Activated CD8-positive, alpha-beta memory T cell treated with anti-CD3 and anti-CD28 coated beads for 1 hour (primary cell): ENCODE measurements at places on chromosomes 7 and 10.
A peak's percentile ranks its signal among the peaks of the same experiment; 100 is the strongest.

- no peak for DNase-seq
Observed at GRCh38 chr10:100897976-100898375, 14.8 kb upstream of the SLF2 start.

DNA sequence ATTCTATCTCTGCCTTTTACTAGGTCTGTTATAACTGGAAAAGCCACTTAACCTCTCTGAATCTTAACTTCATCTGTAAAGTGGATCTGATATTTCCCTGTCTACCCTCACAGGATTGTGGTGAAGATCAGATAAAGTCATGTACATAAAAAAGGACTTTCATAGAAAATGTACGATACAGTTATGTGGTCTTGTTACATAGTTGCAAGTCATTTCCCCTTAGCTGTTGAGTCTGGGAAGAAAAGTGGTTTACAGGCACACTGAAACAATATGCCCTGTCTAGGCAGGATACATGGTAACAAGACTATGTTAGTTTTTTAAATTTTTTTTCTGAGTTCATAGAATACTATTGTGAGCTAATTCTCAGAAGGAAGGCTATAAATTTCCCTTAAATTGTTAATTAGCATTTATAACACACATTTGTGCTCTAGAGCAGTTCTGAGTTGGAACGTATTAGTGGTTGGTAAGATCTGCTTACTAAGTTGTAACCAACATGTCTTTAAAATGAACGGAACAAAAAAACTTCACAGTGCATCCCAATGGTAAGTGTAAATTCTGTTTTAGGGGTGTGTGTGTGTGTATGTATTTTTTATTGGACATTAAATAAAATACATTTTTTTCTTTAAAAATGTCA is 7.1 kb upstream of the GSTO1 start:
- DNase-seq = no peak

GRCh38 chr7:156152390-156152789 is 340.1 kb upstream of the SHH start:
- no peak for DNase-seq

DNA sequence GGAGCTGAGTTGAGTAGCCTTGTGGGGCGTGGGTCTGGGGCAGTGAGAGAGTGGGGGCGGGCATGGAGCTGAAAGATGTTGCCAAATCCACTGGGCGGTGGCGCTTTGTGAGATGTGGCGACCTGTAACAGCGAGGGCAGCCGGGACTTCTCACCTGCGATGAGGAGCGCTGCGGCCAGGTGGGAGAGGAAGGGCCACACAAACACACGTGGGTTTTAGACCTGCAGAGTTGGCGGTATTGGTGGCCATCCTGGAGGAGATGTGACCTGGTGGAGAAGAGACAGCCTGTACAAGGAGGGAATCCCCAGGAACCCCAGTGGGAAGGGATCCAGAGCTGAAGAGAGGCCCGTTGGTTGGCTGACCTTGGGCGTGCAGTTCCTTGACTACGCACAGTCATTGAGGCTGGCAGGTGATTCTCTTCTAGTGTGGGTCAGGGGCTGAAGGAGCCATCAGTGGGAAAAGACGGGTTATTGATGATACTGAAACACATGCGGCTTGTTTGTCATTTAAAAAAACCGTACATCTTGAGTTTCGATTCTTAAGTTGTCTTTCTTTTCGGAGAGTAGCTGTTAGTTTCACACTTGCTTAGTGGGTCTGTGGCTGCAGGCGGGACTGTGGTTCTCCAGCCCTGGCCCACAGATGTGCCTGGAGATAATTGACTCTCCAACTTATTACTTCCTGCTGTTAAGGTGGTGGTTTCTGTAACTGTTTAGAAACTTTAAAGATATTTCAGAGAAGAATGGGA is 2.4 kb downstream of the CHST12 start:
- peak; percentile 30 for DNase-seq

DNA sequence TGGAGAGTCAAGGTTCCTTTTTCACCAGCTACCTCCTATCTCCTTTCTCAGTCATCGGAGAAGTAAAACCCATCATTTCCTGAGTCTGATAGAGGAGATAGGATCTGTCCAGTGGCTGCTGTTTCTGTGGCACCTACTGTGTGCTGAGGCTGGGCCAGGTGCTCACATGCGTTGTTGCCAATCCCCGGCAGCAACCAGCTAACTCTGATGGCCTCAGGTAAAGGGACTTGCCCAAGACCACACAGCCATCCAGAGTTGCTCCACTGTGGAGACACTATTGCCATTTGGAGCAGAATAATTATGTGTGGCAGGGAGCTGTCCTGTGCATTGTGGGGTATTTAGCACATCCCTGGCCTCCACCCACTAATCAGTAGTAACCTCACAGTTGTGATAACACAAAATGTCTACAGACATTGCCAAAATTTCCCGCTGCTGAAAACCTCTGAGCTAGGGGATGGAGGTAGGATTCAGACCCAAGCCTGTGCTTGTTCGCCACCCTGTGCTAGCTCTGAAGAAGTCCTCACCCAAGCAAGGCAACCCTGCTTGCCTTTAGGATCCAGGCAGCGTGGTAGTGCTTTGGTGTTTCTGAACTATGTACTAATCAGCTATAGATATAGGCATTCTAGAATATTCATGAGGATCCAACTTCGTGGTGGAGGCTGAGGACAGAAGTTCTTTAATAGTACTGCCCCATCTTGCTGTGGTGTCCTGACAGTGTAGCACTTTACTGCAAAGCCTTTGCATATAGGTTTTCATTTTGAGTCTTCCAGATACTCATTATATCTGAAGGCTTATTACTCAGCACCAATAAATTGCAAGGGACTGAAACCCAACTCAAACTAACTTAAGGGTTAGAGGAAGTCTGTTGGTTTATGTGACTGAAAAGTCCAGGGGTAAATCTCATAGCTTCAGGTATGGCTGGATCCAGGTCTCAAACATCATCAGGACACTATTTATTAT is 164.6 kb downstream of the GRK5 start:
- DNase-seq = no peak

GRCh38 chr10:79399223-79399831 is 46.1 kb downstream of the ZCCHC24 start:
- no peak for DNase-seq

- no peak for DNase-seq
Observed at GRCh38 chr7:129489491-129489890, 12.8 kb upstream of the SMKR1 start.

GRCh38 chr10:133142523-133143199 is 17.4 kb upstream of the KNDC1 start:
- no peak for DNase-seq

GRCh38 chr7:28112467-28112866 is 68.1 kb downstream of the JAZF1 start:
- DNase-seq = no peak

DNA sequence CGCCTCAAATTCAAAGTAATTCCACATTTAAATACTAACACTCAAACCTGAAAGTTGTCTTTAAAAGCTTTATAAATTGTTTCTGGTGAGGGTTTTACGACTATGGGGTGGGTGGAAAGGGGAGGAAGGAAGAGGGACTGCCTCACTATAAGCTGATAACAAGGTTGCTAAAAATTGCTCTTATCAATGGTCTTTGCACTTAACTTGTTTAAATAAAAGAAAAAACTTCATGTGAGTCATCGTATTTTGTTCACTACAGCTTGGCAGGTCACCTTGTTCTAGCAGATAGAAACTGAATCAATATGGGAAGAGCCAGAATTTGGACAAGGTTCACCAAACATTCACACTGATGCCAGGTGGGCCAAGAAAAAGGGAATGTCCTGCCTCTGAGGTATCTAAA is 129.2 kb downstream of the TES start:
- DNase-seq = no peak

- DNase-seq = no peak
Observed at GRCh38 chr10:1043532-1043995, 5.4 kb downstream of the IDI1 start.

- no peak for DNase-seq
Observed at GRCh38 chr10:18144928-18145327, 4.7 kb downstream of the CACNB2 start.

DNA sequence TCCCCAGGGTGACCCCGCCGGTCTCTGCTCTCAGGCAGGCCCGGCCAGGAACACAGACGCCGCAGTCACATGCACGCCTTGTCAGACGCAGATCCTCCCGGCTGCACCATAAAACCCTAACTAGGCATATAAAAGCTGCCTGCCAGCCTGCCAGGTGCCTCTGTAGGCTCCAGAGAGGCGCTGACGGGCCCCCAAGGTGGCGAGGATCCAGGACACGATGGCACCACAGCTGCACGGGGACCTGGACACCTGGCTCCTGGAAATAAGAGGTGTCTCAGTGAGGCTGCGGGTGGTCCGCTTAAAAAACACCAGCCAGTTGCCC is 21.9 kb upstream of the GDF10 start:
- no peak for DNase-seq

- no peak for DNase-seq
Observed at GRCh38 chr10:70782746-70783680, 2.2 kb downstream of the TBATA start.

DNA sequence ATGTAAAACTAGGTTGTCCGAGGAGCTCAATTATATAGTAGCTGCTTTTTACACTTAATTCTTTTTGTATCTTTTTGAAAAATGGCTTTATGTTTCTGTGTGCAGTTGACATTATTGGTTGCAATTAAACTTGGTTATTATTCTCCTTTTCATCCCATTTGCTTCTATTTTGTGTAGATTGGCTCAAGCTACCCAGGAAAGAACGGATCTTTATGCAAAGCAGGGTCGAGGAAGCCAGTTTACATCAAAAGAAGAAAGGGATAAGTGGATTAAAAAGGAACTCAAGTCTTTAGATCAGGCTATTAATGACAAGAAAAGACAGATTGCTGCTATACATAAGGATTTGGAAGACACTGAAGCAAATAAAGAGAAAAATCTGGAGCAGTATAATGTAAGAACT is 16.5 kb downstream of the SMC3 start:
- DNase-seq = no peak

DNA sequence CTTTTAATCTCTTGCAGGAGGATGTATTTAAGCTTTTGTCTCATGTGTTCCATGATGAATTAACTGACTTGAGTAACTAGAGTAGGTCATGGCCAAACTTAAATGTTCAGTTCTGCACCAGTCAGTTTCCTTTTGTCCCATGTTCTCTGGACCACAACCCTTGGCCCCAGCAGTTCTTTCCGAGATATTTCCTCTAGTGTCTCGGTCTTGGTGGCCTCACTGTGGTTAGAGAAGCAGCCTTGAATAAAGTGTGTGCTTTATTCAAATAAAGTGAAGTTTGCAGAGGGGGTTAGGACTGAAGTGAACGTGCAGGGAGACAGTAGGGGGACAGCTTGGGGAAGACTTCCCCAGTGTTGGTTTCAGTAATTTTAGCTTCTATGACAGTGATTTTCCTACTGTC is 9.3 kb downstream of the ZNF212 start:
- no peak for DNase-seq

GRCh38 chr10:120643351-120643750 is 186.3 kb downstream of the PLPP4 start:
- DNase-seq = no peak

GRCh38 chr7:18700147-18700546 is 204.6 kb downstream of the HDAC9 start:
- DNase-seq = no peak

DNA sequence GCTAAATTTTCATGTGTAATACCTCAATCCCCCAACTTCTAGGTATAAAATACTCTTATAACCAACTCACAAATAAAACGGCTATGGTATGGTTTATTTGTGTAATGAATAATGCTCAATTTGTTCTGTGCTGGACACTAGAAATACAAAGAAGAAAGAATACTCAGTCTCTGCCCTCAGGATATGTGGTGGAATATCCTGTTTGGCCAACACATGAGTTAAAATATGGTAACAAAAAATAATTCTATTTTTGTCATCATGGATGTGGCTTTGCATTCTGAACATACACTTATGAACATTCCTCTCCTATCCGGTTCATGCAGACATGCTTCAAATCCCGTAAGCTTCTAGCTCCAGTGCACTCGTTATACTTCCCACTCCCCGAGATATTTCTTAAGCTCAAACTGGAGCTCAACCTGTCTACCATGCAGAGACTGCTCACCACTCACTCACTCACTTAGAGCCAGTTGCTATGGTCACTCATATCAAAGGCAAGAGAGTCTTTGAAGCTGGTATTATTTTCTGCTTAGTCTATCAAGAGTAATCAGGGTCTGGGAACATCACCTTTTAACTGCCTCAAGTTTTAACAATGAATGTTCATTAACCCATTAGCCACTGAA is 53.8 kb upstream of the SLC16A12 start:
- no peak for DNase-seq

GRCh38 chr7:46723742-46724141 is 802.7 kb upstream of the IGFBP3 start:
- no peak for DNase-seq

GRCh38 chr10:70432561-70433263 is 8.8 kb downstream of the NODAL start:
- no peak for DNase-seq

- no peak for DNase-seq
Observed at GRCh38 chr7:85883-86515, 106.4 kb upstream of the FAM20C start.

DNA sequence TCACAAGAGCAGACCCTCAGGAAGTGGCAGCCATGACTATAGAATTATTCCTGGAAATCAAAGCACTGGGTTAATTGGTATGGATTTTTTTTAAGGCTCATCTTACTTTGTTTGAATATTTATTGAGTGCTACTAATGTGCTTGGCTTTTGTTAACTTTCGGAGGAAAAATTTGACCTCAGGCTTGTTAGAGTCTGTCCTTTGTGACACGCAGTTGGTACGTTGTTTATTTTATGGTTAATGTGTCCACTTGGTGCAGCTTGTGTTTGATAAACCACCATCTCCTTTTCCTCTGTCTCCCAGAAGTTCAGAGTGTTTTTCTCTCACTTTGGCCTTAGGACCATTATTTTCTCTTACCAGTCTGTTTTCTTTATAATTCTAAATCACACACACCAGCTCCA is 268.6 kb downstream of the SDK1 start:
- no peak for DNase-seq

DNA sequence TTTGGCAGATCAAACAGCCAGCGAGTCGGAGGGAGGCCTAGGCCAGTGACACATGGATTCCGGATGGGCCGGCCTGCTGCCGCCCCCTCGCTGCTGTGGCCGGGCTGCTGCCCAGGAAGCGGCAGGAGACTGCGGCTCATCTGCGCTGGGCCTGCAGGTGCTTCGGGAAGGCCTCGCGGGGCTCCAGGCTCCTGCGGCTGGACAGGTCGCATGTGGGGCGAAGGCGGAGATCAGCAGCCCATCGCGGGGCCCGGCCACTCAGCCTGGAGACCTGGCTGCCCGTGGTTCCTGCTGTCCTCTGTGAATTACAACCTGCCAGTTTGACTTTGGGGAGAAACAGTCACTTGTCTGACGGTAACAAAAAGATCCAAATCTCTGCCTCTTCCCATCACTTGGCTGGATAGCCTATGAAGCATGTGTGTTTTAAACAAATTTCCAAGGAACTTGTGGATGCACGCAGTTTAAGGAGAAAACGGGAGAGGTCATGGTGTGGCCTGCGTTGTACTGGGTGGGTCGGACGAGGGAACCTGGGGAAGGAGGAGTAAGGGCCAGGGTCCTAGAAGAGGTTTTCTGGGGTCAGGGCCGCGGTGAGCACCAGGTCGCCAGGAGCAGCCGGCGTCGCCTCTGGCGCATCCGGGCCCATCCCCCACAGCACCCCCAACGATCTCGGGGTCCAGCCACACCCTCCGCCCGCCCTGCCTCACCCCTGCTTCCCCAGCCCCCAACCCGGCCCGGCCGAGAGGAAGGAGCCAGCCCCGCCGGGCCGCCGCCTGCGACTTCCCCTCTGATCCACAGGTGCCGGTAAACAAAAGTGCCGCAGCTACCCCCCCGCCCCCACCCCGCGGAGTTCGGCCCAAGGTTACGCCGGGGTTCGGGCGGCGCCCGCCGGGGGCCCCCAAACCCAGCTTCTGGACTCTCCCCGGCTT is 1.6 kb downstream of the SPOCK2 start:
- DNase-seq = peak; percentile 54
